ENCODE measurements at places on chromosomes 3 and 15.

- DNase-seq, result peak; percentile 88
Observed at GRCh38 chr3:14360123-14360881, 42.1 kb upstream of the SLC6A6 start.

GRCh38 chr15:72908713-72909112 is 125.2 kb upstream of the ADPGK start:
- DNase-seq, result no peak

GRCh38 chr3:115644391-115644790 is 21.1 kb downstream of the GAP43 start:
- DNase-seq, result no peak

GRCh38 chr3:72397586-72397985 is 450.7 kb downstream of the SHQ1 start:
- no peak for DNase-seq

DNA sequence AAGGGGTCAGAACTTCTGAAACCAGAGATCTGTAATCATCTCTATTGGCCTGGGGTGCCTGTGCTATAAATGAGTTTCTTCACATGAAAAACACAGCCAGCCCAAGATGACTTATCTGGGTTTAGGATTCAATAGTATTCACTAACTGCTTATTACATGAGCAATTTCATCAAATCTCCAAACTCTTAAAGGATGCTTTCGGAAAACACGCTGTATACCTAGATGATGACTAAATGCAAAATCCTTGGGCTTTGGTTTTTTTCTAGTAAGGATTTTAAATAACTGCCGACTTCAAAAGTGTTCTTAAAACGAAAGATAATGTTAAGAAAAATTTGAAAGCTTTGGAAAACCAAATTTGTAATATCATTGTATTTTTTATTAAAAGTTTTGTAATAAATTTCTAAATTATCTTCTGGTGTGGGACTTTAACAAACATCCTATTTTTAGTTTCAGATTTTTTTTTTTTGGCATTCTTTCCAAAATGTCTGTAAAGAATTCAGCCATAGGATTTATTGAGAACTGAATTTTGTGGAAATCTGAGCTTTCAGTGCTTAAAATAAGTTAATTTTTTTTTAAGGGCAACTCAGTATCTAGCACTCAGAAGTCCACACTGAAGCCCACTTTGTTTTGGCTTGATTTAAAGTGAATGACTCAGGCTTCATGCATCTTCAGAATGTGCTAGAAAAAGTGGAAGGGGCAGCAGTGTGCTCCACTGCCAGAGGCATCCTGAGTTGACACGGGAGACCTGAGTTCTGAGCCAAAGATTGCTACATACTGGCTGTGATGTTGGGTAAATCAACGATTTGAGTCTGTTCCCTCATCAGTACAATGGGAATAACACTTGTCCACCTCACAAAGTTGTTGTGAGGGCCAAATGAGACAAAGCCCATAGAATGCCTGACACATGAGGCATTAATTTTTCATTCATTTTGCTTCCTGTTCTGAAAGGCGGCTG is 18.7 kb downstream of the TMEM43 start:
- DNase-seq, result peak; percentile 84

- DNase-seq, result no peak
Observed at GRCh38 chr3:185079625-185080024, 73.2 kb downstream of the C3orf70 start.

- DNase-seq, result no peak
Observed at GRCh38 chr3:129370248-129370964, 58.0 kb downstream of the EFCAB12 start.

All from SJSA1 (cell line).